ENCODE measurements at places on chromosomes 16 and 17.

DNA sequence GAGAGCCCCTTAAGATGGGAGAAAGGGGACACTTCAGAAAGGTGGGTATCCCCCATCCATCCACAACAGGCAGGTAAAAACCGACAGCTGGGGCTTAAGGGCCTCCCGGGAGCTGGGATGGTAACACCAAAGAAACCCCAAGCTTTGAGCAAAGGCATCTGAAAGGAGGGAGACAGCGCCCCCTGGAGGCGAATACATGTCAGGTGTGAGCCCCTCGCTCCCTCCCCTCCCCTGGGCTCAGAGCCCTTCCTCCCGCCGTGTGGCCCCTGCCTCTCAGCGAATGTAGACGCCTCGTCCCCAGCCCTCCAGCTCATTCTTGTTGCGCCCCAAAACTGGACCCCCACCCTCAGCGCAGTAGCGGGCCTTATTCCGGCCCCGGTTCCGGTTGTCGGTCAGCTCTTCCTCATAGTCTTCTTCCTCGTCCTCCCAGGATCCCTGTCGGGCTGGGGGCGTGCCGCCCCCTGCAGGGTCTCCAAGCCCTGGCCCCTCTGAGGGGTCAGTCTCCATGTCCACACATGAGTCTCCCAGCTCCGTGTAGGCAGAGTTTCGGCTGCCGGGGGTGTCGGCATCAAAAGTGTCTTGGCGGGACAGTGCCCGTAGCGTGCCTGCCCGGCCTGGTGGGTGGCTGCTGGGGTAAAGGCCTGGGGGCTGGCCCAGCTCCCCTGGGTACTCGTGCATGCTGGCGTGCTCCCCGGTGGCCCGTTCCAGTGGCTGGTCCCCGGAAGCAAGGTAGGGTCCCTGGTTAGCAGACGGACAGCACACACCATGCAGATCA lies 9.1 kb upstream of the ARL5C start:
- peak; percentile 19 for DNase-seq

DNA sequence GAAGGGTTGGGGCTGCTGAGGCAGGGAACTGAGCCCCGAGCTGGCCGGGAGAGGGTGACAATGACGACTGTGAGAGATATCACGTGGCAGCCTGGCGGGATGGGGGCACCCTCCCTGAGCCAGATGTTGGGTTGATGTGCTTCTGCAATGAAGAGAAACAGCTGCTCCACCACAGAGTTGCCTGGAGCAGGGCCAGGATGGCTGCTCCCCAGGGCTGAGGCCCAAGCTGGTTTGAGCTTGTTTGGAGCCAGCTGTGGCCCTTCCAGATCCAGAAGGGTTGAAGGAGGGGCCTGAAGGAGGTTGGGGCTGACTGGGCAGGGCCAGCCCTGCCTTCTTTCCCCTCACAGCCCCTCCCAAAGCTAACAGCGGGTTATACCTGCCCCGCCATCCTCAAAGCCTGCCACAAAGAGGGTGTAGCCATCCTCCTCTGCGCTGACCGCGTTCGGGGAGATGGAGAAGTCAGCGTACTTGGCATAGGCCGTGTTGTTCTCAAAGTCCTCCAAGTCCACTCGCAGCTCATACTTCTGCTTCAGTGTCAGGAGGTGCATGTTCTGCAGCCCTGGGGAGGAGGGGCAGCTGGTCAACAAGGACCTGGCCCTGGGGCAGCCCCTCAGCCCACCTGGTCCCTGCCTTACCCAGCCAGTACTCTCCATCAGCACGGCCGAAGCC lies 2.1 kb downstream of the MFAP4 start:
- DNase-seq = no peak

DNA sequence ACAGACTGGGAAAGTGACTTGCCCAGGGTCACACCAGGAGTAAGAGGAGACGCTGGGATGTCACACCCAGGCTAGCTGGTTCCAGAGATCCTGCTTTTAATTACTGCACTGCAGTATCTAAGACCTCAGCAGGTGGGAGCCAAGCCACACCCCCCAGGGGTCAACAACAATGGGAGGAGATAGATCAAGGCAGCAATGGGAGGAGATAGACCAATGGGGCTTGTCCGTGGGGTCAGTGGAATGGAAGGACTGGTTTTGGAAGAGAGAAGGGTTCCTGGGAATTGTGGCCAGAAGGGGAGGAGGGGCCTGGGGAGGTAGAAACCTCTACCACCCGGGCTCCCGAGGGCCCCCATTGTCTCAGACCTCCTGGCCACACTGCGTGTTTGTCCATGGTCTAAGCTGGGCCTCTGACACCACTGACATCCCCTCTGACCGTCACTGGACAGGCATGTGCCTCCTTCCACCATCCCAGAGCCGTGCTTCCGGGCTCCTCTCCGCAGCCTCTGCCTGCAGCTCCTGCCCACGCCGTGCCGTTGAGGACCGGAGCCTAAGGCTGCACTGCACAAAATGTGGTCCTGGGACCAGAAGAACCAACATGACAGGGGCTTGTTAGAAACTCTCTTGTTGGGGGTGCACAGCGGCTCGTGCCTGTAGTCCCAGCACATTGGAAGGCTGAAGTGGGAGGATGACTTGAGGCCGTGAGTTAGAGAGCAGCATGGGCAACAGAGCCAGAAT lies 69.8 kb upstream of the RPH3AL start:
- no peak for DNase-seq

GRCh38 chr17:696369-696768 lies 18.3 kb downstream of the VPS53 start:
- DNase-seq = no peak

DNA sequence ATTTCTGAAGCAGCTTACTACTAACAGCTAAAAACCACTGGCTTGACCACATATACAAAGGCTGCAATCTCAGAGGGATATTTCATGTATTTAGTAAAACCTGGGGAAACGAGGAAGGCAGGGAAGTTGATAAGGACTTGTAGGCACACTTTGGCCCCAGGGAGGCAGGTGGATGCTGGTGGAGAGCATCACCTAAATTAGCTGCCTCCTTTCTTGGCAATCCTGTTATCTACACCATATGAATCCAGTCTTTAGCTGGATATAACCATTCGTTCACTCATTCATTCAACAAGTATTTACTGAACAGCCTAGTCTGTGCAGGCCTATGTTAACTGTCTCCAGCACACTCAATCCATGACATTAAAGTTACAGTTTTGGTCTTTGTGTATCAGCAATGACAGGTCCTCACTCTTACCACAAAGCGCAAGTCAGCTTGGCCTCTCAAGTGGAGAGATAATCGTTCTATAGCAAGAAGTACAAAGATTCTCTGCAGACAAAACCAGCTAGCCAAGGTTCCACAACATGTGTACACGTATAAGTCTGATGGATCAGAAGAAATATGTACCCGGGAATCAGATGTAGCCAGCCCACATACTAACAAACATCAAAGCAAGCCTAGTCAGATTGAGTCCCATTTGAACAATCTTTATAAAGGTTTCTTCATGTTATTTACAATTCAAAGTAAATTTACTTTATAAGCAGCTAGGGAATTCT lies 10.8 kb downstream of the MRPS23 start:
- no peak for DNase-seq

GRCh38 chr17:47188876-47189731 lies at the start of gene CDC27:
CDC27 (minus strand) TSS chr17:47189295; CDS start chr17:47189172, 123 bp downstream.
- DNase-seq = peak; percentile 95

GRCh38 chr16:50933262-50933661 lies 191.4 kb downstream of the CYLD start:
- DNase-seq = peak; percentile 95

- DNase-seq = no peak
Measured at GRCh38 chr16:10218490-10219206, 36.4 kb upstream of the GRIN2A start.

- DNase-seq = no peak
Measured at GRCh38 chr16:89024546-89025060, 47.6 kb upstream of the CBFA2T3 start.

GRCh38 chr17:38628441-38628840 lies 22.7 kb upstream of the SRCIN1 start:
- peak; percentile 9 for DNase-seq

- DNase-seq = no peak
Measured at GRCh38 chr17:39925282-39926134, 1.9 kb downstream of the ORMDL3 start.

DNA sequence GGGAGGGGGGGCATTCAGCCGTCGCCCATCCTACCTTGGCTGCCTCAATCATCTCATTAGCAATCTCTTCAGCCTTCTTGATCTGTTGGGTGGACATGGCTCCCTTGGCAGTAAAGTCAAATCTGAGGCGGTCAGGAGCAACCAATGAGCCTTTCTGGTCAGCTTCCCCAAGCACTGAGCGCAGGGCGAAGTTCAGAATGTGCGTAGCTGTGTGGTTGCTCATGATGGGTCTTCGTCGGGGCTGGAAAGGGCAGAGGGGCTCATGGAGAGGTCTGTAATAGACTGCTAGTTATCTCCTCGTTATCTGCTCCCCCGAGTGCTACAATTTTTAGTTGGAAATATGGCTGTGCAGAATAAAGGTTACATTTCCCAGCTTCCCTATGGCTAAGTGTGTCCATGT lies 7.2 kb upstream of the EXOSC6 start:
- DNase-seq = no peak

- no peak for DNase-seq
Measured at GRCh38 chr16:24573141-24573540, 33.8 kb downstream of the RBBP6 start.

DNA sequence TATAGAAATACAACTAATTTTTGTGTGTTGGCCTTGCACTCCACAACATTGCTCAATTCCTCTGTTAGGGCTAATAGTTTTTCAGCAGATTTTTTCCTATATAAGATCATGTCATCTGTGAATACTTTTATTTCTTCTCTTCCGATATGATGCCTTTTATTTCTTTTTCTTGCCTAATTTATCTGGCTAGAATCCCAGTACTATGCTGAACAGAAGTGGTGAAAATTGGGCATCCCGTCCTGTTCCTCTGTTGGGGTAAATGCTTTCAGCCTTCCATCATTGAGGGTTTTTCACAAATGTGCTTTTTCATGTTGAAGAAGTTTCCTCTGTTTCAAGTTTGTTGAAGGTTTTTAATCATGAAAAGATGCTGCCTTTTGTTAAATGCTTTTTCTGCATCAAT lies 22.7 kb upstream of the TNFRSF13B start:
- no peak for DNase-seq

DNA sequence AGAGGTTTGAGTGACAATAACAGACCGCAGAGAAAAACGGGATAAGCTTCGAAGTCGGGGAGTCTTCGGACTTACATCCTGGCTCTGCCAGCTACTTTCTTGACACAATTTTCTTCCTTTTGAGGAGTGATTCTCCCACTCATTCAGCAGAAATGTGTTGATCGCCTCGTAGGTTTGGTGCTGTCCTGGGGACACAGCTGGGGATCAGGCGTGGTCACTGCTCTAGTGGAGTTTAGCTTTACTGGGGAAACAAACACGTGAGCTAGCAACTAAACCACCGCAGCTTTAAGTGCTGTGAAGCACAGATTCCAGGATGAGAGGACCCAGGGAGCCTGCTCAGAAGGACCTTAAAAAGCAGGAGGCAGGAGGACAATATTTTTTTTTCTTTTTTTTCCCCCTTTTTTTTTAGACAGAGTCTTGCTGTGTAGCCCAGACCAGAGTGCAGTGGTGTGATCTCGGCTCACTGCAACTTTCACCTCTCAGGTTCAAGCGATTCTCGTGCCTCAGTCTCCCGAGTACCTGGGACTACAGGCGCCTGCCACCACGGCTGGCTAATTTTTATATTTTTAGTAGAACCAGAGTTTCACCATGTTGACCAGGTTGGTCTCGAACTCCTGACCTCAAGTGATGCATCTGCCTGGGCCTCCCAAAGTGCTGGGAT lies 858 bp downstream of the NUBP1 start:
- DNase-seq = peak; percentile 58

DNA sequence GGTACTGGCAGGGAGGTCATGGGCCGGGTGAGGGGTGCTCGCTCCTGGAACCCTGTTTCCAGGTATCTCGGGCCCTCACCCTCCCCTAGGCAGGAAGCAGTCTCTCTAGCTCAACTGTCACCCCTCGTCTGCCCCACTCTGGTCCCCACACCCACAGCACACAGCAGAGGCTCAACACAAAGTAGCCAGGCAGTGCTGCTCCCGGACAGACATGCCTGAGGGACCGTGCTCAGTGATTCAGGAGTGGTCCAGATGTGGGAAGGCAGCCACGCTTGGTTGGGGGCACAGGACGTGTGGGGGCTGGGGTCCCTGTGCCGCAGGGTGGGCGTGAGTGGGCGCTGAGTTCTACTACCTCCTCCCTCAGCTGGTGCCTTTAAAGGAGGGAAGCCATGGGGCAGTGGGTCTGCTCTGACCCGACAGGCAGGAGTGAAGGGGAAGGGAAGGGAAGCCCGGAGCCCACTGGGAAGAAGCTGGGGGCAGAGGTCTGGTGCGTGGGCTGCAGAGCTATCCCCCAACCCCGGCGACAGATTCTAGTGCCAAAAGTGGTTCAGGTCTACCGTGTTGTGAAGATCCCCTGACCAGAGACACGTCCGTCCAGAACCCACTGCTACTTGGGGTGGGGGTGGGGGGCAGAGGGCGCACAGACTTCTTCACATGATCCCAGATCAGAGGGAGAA lies 11.8 kb downstream of the SLC16A3 start:
- no peak for DNase-seq

- no peak for DNase-seq
Measured at GRCh38 chr16:27600381-27600780, 50.4 kb downstream of the KATNIP start.

GRCh38 chr16:29025735-29026134 lies 40.9 kb downstream of the LAT start:
- no peak for DNase-seq

- no peak for DNase-seq
Measured at GRCh38 chr17:76492123-76492988, 8.9 kb downstream of the RHBDF2 start.

DNA sequence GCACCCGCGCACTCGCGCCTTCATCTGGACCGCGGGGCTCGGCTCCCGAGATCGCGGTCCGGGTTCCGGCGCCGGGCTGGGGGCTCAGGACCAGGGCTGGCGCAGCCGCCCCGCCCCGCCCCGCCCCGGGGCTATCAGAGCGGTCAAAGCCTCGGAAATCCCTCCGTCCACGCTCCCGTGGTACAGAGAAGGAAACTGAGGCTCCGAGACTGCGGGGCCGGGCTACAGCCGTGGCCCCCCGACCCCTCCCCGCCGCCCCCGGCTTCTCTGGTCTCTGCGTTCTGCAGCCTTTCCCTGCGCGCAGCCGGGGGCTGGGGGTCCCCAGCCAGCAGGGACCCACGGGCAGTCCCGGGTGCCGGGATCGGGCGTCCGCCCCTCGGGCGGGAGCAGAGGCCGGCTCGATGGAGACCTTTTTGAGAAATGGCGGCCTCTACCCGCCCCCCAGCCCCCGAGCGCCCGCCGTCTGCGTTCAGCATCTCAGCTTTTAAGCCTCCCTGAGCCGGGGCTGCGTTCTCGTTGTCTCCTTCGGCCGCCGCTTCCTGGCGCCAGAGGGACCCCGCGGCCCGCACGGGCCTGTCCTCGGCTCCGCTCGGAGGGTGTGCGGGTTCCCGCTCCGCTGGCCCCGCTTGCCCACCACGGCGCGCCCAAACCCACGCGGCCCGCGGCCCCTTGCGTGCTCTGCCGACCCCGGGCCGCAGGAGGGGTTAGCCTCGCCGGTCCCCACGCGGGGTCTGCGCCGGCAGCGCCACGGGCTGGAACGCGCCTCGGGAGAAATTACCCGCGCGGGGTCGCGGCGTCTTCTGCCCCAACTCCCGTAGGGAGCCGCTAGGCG lies 1.5 kb upstream of the NPTX1 start:
- no peak for DNase-seq

All from renal cortical epithelial cell (primary cell).